ENCODE measurements at places on chromosomes 2 and 18. TPM values are rescaled to one million over a fixed set of nuclear protein-coding genes. Genes with fewer than 3 reads are reported as not detected.

Gene ZSWIM2
- not detected for total RNA-seq

Gene SPAG16
- total RNA-seq: 15.5 TPM

Gene DGKD
- total RNA-seq: 9.1 TPM

Gene INPP1
- total RNA-seq: 19.8 TPM

Gene LNPK
- total RNA-seq: 6.6 TPM

Gene GPR17
- not detected for total RNA-seq

Gene MPP4
- not detected for total RNA-seq

Gene KIAA2012
- total RNA-seq: not detected

Gene AQP4
- total RNA-seq: 3.6 TPM

Gene UPP2
- not detected for total RNA-seq

Gene SFT2D3
- total RNA-seq: 11.2 TPM

Gene CPLX4
- not detected for total RNA-seq

Gene IWS1
- total RNA-seq: 26.7 TPM

Gene BMP10
- not detected for total RNA-seq

Gene CCDC148
- 0.66 TPM for total RNA-seq

Gene CFAP53
- total RNA-seq: 1.3 TPM

Gene ZAP70
- total RNA-seq: 2.1 TPM

Gene PTPN18
- total RNA-seq: 156 TPM

Gene TMEM185B
- 18.7 TPM for total RNA-seq

Gene REG1B
- 15,911 TPM for total RNA-seq

Gene PPIG
- total RNA-seq: 22.3 TPM

Gene MERTK
- total RNA-seq: 7.9 TPM

Gene FEV
- not detected for total RNA-seq

Gene CHMP3
- total RNA-seq: 64.6 TPM

Gene ITGA4
- 4.3 TPM for total RNA-seq

Gene CHRNG
- not detected for total RNA-seq

Gene TWIST2
- total RNA-seq: 40.5 TPM

Gene SELENOI
- 10.4 TPM for total RNA-seq

Gene GLI2
- total RNA-seq: 1.3 TPM

Gene FRZB
- total RNA-seq: 2.9 TPM

Gene SCN9A
- 9.9 TPM for total RNA-seq

Gene INHA
- total RNA-seq: 0.66 TPM

Gene MLPH
- 64.3 TPM for total RNA-seq

All from body of pancreas (tissue), 4 donors.